Natural killer cell (primary cell): ENCODE measurements at places on chromosomes 6 and 20. TPM values are rescaled to one million over a fixed set of nuclear protein-coding genes. Genes with fewer than 3 reads are reported as not detected.
A peak's percentile ranks its signal among the peaks of the same experiment; 100 is the strongest.

SLCO4A1 gene
- 1.4 TPM for total RNA-seq

SSTR4 gene
- not detected for total RNA-seq

DNA sequence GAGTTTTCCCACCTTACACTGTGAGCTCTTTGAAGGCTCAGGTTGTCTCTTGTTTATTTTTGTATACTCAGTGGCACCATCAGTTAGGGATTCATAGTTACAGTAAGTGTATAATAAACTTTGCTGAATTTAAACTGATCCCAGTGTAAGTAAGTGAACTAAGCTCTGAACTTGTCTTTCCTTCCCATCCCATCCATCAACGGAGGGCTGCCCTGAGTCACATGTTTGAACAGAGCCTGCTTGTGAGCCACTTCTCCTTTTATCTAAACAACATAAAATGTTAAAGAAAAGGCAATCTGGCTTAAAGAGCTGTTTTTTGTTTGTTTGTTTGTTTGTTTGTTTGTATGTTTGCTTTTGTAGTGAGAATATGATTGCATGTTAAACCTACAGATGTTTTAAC, 185.7 kb upstream of the MARCKS start:
- no peak overlapping the region for H3K4me3 ChIP-seq
- DNase-seq: no peak
- no peaks in the 10 kb centered on the region for H3K27me3 ChIP-seq
- no peaks in the 10 kb centered on the region for H3K36me3 ChIP-seq

SNAI1 gene
- total RNA-seq: 1.5 TPM

- no peaks in the 10 kb centered on the region for H3K27me3 ChIP-seq
- H3K36me3 ChIP-seq: peaks cover 14% of the 10 kb centered on the region
- no peak overlapping the region for H3K4me3 ChIP-seq
- no peak for DNase-seq
- peaks cover 37% of the 10 kb centered on the region for H3K4me1 ChIP-seq
- H3K27ac ChIP-seq: peak overlapping the region; percentile 67
Observed at GRCh38 chr20:35660122-35660937, 4.4 kb downstream of the CPNE1 start.

DNA sequence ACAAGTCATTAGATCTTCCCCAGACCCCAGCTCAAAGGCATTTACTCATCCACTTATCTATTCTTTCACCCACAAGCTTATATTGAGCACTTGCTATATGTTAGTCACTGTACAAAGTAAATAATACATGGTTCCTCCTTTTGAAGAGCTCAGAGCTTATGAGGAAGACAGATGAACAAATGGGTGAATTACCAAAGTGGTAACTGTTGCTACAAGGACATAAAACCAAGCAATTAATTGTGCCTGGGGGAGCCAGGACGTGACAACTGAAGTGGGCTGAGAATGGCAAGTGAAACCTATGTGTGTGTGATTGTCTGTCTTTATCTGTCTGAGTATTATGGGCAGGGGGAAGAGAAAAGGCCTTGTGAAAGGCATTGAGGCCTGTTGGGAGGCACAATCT, 45.6 kb upstream of the AKIRIN2 start:
- DNase-seq: no peak
- H3K27me3 ChIP-seq: no peaks in the 10 kb centered on the region
- no peak overlapping the region for H3K27ac ChIP-seq
- no peaks in the 10 kb centered on the region for H3K36me3 ChIP-seq

DNA sequence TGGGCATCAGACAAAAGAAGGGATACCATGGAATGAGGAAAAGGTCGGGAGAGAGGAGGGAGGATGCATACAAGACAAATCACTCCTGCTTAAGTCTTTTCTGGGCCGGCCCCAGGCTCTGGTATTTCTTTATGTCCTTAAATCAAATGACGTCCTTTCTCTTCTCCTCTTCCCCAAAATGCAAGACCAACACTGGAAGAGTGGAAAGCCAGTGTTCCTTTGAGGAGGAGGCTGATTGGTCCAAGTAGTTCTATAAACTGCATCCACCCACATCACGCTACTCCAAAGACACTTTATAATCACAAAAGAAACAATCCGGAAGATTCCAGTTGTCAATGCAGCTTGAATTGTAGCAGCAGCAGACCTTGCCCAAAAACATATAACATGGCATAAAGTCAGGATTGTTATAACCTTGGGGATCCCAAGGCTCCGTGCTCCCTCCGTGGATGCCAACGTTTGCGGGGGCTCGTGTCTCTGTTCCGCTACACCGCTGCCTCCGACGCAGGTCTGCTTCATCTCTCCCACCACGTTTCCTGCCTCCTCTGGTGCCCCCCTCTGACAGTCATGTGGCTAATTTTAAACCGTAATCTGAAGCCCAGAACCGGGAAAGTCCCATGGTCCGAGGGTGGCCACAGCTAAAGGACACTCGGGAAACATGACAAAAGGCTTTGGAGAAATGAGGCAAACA, 47.1 kb downstream of the MCUR1 start:
- no peaks in the 10 kb centered on the region for H3K36me3 ChIP-seq
- no peak for DNase-seq
- H3K27me3 ChIP-seq: no peaks in the 10 kb centered on the region
- peaks cover 18% of the 10 kb centered on the region for H3K4me1 ChIP-seq
- no peak overlapping the region for H3K4me3 ChIP-seq
- no peak overlapping the region for H3K27ac ChIP-seq

ADGRG6 gene
- 0.24 TPM for total RNA-seq

TTK gene
- 1.7 TPM for total RNA-seq

- no peaks in the 10 kb centered on the region for H3K36me3 ChIP-seq
- DNase-seq: peak; percentile 52
Observed at GRCh38 chr6:157814883-157815282, 8.2 kb upstream of the SNX9 start.

- H3K4me1 ChIP-seq: peaks cover 75% of the 10 kb centered on the region
- H3K27ac ChIP-seq: peak overlapping the region; percentile 79
- H3K27me3 ChIP-seq: no peaks in the 10 kb centered on the region
Observed at GRCh38 chr20:32509639-32510066, 75.5 kb downstream of the NOL4L start.

GRCh38 chr20:39676857-39677391, 714.8 kb downstream of the DHX35 start:
- no peak overlapping the region for H3K27ac ChIP-seq
- no peaks in the 10 kb centered on the region for H3K36me3 ChIP-seq
- no peak overlapping the region for H3K4me3 ChIP-seq
- no peaks in the 10 kb centered on the region for H3K27me3 ChIP-seq

GRCh38 chr6:128655978-128656498, 135.6 kb upstream of the PTPRK start:
- H3K4me3 ChIP-seq: no peak overlapping the region
- H3K27ac ChIP-seq: no peak overlapping the region
- no peaks in the 10 kb centered on the region for H3K27me3 ChIP-seq
- no peak for DNase-seq

PBX2 gene
- 116 TPM for total RNA-seq

GRCh38 chr6:54579011-54579410, 267.6 kb upstream of the FAM83B start:
- H3K36me3 ChIP-seq: no peaks in the 10 kb centered on the region
- no peak overlapping the region for H3K27ac ChIP-seq
- H3K4me1 ChIP-seq: no peaks in the 10 kb centered on the region
- H3K27me3 ChIP-seq: no peaks in the 10 kb centered on the region
- no peak overlapping the region for H3K4me3 ChIP-seq

FAM83B gene
- not detected for total RNA-seq

DNA sequence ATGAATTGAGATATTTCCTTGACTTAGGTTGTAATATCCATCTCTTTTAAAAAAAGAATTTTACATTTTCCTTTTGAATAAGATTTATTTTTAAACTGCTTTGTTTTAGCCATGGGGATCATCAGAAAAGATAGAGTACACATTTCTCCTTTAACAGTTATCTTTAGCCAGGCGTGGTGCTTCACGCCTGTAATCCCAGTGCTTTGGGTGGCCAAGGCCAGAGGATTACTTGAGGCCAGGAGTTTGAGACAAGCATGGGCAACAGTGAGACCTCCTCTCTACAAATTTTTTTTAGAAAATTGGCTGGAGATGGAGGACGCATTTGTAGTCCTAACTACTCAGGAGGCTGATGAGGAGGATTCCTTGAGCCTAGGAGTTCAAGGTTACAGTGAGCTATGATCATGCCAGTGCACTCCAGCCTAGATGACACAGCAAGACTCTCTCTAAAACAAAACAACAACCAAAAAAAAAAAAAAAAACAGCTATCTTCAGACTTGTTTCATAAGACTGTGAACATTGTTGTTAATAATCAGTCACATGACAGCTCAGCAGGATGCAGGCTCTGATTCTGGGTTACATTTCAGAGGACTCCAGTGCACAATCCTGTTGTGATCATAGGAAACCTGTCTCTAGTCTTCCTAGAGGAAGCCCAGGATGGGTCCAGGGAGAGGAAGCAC, 2.0 kb upstream of the SLC17A3 start:
- DNase-seq: no peak
- no peak overlapping the region for H3K27ac ChIP-seq
- no peaks in the 10 kb centered on the region for H3K36me3 ChIP-seq
- no peaks in the 10 kb centered on the region for H3K27me3 ChIP-seq

- DNase-seq: no peak
- H3K27me3 ChIP-seq: no peaks in the 10 kb centered on the region
- H3K4me3 ChIP-seq: no peak overlapping the region
- peaks cover 2% of the 10 kb centered on the region for H3K36me3 ChIP-seq
- no peak overlapping the region for H3K27ac ChIP-seq
Observed at GRCh38 chr6:24778121-24778520, 3.4 kb downstream of the GMNN start.

RGS17 gene
- 0.45 TPM for total RNA-seq

GRCh38 chr20:17488916-17489600, 42.1 kb downstream of the BFSP1 start:
- H3K4me3 ChIP-seq: no peak overlapping the region
- no peaks in the 10 kb centered on the region for H3K4me1 ChIP-seq
- H3K36me3 ChIP-seq: no peaks in the 10 kb centered on the region
- H3K27me3 ChIP-seq: no peaks in the 10 kb centered on the region

DNA sequence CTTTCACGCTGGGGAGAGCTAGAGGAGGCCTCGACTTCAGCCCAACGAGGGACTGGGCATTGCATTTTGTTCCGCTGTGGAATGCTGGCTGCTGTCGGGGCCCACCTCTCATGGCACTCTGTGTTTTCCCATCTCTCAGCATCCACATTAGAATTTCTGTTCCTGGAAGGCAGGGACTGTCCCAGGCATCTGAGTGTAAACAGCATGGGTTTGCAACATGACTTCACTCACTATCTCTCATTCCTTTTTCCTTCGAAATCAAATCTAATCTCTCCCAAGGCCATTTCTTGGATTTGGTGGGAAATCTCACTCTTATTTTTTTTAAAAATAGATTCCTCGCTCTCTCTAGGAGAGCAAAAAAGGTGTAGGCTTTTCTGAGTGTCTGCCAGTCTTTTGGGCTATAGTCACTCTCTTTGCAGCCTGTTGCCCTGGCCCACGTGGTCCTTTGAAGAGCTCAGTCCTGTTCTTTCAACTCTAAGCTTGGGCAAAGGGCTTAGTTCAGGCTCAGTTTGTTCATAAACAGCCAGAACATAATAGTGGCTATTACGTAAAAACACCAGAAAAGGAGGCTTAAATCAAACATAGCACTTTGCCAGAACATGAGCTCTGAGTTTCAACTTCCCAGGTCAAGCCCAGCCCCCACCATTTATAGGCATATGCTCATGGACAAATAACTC, 284.6 kb upstream of the ZFP64 start:
- DNase-seq: no peak
- no peaks in the 10 kb centered on the region for H3K27me3 ChIP-seq
- H3K4me1 ChIP-seq: no peaks in the 10 kb centered on the region
- no peak overlapping the region for H3K27ac ChIP-seq

PRDM13 gene
- not detected for total RNA-seq

DNA sequence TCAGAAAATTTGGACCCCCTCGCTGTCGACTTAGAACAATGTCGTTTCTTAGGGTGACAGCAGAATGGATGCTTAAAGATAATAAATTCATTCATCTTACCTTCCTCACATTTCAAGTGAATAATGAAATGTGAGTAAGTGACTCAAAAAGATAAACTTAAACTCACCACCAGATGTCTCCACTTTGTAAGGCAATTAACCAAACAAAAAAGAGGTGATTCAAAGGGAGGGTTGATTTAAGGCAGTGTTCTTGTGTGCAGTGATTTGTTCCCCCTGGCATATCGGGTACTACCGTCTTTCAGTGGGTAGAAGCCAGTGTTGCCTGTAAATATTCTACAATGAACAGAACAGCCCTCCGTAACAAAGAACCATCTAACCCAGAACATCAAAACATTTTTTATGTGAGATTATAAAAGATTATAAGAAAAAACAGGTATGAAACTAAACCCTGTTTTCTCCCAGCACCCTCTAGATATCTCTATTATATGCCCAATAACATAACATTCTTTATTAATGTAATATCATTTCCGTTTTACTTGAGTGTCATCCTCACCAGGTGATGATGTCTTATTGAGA, 589.7 kb downstream of the CBLN4 start:
- H3K27ac ChIP-seq: no peak overlapping the region
- no peaks in the 10 kb centered on the region for H3K4me1 ChIP-seq
- no peaks in the 10 kb centered on the region for H3K36me3 ChIP-seq

DNA sequence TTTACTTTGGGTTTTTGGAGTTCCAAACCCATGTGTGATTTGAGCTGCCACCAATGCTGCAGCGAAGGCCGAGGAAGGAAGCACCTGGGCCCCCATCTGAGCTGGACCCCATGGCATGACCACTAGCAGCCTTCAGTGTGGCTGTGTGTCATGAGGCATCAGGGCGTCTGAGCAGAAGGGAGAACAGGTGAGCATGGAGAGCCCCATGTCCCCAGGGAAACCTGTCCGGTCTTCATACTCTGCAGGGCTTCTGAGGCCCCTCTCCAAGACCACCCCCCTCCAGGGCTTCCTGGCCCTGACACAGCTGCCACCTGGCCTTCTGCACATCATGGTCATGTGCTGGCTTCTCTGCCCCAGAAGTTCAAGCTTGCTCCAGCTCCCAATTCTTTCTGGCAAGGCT, 169.1 kb upstream of the CST7 start:
- peak; percentile 9 for DNase-seq
- H3K4me1 ChIP-seq: peaks cover under 1% of the 10 kb centered on the region
- H3K27me3 ChIP-seq: no peaks in the 10 kb centered on the region
- H3K4me3 ChIP-seq: no peak overlapping the region
- H3K27ac ChIP-seq: no peak overlapping the region

DNA sequence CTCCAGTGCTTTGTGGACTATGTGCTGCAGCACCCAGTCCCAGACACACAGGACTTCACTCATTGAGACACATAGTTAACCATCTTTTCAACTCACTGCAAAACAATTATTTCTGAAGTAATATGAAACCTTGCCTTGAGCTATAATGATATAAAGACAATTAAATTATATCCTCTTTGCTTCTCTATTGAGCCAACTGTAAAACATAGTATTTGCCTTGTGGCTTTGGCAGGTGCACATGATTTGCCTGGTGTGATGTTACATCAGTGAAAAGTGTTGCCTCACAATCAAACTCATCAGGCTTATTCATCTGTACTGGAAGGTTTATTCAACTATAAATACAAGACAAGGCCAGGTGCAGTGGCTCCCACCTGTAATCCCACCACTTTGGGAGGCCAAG, 80.6 kb downstream of the NCOA7 start:
- H3K36me3 ChIP-seq: peaks cover 11% of the 10 kb centered on the region
- no peak overlapping the region for H3K27ac ChIP-seq
- H3K4me1 ChIP-seq: no peaks in the 10 kb centered on the region
- no peak overlapping the region for H3K4me3 ChIP-seq
- H3K27me3 ChIP-seq: no peaks in the 10 kb centered on the region

CLPSL2 gene
- not detected for total RNA-seq

TAGAP gene
- total RNA-seq: 139 TPM

LY86 gene
- 5.1 TPM for total RNA-seq
